ENCODE measurements at places on chromosomes 5 and 9.

- no peak for DNase-seq
Observed at GRCh38 chr5:168211245-168211644, 80.2 kb upstream of the WWC1 start.

DNA sequence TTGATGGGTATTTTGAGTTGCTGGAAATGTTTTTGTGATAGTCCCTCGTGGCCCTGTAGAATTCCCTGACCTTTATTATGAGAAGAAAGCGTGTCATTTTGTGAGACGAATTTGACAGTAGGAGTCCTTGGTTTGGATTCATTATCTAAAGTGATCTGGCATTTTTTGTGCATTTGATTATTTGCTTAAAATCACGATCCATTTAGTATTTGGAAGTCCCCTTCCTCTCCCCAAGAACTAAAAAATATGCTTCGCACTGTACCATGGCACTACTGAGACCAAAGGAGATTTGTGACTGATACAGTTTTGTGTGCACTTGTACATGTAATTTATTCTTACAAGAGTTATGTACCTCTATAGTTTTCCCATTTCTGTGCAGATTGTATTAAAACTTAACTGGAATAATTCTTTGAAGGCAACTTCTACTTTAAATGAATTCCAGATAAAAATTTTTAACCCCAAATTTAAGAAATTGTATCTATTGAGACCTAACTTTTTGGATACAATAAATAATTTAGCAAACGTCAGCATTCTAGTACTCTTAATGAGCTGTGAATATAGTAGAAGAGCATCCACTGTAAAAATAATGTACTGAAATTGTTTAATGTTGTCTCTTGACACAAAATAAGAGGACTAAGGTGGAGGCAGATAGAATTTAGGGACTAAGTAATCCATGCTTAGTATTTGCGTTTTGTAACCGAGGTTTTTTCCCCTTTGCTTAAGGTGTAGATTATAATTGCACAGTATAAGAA lies 2.1 kb downstream of the MAP3K1 start:
- DNase-seq, result no peak

DNA sequence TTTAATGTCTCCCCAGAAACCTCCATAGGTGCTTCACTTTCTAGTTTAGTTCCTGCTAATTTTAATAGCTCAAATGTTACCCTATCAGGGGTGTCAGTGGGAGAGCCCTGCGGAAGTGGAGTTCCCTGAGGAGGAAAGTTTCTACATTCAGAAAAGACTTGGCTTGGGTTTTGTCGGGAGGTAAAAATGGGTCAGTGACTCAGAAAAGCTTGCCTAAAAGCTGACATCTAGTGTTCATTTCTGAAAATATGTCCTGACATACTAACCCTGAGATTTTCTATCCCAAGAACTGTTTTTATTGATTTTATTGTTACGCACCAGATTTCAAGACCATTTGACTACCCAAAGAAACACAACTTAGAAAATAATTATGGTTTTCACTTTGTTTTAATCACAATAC lies 40.9 kb upstream of the GLDC start:
- peak; percentile 42 for DNase-seq

DNA sequence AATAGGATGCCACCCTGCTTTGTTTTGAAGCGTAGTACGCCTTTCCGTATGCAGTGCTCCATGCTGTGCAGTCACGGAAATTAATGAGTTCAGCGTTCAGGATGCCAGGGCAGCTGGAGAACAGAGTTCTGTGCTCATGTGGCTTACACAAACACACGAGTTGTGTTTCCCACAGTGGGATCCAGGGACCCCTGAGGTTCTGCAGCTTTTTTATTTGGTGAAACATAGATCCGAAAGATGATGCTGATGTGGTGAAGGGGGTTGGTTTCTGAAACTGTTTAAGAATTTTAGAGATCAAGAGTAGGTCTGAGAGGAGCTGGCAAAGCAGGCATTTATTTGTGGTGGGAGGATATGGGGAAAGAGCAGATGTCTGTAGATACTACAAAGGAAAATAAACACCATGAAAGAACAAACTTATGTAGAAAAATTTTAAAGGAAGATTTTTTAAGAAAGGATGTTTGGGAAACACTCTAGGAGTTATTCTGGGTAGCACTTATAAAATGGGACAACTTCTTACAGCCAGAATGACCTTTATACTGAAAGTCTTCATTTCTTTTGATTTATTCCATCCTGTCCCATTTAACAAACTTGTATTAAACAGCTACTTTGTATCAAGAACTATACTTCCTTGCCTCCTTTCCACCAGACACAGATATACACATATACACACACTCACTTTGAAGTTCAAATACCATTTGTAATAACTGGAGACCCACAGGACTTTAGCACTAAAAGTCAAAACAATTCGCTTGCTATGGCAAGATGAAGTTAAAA lies 52.7 kb downstream of the ITGA1 start:
- DNase-seq, result peak; percentile 73

GRCh38 chr5:93790401-93790800 lies 49.0 kb upstream of the POU5F2 start:
- DNase-seq, result peak; percentile 18

DNA sequence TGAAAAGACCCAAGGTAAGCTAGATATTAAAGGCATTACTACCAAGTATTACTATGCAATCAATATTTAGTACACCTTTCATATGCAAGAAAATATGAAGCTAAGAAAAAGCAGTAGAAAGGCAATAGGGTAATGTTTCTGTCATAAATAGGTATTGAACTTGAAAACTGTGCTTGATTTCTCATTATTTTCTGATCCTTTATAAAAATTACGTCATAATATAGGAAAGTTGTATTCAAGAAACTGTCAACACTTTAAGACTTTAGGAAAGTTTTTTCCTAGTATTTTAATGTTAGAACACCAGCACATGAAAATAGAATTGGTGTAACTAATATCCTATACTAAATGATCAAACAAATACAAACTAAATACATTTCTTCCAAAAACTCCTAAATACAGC lies 133.2 kb downstream of the EDIL3 start:
- DNase-seq, result no peak

DNA sequence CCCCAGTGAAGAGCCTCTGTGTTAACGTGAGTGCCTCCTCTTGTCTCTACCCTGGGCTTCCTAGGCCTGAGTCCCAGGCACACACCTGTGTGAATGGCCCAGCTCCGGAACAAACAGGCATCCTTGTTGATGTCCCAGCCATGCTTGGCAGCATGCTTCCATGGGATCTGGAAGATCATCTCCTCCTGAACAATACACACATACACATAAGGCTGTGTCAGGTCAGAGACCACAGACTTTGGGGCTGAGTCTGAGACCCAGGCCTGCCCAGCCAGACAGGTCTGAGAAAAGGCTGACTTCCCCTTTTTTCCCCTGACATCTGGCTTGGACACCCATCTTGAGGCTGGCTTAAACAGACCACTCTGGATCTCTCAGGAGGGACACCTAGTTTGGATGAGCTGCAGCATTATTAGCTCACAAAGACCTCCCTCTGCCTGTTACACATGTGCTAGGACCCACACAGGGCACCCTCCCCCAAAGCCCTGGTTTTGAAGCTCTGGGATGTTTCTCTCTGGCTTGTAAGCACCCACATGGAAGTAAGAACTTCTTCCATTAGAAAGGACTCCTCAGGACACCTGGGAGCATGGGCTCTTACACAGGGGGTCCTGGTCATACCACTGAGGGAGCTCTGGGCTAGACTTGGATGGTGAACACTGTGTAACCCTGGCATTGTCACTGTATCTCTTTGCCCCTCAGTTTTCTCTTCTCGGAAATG lies 2.6 kb downstream of the IRF1 start:
- no peak for DNase-seq

GRCh38 chr9:109206670-109207069 lies 39.6 kb upstream of the FRRS1L start:
- DNase-seq, result no peak

DNA sequence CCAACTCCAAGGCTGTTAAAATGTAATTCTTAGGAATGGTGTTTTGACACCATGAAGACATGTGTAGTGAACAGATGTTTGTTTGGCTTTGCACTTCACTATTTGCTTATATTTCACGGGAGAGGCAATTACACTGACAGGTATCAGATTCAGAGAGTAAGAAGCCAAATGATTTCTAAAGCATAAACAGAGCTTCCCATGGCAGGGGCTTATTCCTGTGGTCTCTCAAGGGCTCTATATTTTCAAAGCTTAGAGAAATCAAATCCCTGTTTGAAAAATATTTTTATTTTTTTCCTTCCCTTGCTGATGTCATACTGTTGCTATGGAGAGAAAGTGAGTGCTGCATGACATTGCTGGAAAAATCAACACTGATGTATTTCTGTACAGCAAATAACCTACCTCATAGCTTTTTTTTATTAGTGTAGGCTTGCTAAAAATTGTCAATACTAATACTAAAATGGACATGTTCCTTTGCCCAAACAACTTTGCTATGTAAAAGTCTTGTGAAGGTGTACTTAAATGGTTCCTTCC lies 161.4 kb downstream of the GIN1 start:
- DNase-seq, result peak; percentile 42

DNA sequence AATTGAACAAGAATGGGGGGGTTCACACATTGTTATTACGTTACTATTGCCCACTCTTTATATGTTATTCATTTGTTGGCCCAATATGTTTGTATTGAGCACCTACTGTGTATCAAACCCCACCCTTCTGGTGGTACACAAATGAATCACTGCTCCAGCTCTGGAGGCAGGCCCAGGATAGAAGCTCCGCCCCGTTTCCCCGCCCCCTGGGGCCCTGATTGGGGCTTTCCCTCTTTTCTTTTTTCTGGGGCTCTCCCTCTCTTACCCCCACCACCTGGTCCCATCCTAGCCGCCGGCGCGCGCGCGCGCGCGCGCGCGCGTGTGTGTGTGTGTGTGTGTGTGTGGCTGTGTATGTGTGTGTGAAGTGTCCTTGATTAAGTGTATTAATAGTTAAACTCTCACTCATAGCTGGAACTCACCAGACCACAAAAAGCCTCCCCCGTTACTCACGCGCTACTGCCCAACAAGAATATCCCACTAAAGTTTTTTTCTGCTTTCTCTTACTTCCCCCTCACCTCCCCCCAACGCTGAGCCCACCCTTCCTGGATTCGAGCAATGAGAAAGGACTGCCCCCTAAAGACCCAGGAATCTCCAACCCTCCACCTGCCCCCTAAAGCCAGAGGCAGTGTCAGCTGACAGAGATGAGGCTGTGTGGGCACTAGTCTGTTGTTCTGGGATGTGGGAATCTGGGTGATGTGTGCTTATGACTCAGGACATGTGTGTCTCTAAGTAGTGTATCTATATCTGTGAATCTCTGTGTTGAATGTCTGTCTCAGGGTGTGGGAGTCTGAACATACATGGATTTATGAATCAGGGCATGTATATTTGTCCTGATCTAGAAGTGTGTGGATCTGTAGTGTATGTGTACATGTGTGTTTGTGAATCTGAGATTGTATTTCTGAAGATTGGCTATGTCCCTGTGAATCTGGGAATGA lies 4.0 kb downstream of the CXXC5 start:
- peak; percentile 84 for DNase-seq

- peak; percentile 31 for DNase-seq
Observed at GRCh38 chr5:113663879-113664541, 150.5 kb downstream of the YTHDC2 start.

DNA sequence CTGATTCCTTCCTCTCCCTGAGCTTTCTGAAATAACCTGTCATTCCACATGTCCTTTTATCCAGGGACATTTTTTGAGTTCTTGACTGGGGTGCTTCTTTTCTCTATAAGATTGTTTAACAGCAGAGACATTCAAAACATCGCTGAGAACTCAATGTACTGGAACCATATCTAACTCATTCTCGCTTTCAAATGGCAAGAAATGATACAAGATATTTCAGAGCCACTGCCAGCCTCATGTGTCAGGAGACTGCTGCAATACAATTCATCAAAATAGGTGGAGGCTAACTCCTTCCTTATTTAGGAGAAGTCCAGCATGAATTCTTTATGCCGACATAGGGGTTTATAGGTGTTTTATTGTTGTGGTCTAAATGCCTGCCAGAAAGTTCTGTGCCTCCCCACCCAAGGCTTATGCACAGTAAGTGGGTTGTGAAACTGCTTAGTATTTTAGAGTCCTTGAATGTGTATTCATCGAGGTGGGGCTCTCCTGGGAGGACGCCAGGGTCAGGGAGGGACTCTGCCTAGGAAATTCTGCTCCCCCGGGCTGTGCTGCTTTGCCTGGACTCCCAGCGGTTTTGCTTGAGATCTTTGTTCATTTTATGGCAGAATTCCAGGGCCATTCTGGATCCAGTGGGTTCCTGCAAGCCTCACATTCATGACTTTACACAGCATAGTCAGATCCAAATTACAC lies 53.9 kb downstream of the ZNF474 start:
- DNase-seq, result peak; percentile 87

- peak; percentile 93 for DNase-seq
Observed at GRCh38 chr9:114397848-114398605, 10.2 kb upstream of the AKNA start.

DNA sequence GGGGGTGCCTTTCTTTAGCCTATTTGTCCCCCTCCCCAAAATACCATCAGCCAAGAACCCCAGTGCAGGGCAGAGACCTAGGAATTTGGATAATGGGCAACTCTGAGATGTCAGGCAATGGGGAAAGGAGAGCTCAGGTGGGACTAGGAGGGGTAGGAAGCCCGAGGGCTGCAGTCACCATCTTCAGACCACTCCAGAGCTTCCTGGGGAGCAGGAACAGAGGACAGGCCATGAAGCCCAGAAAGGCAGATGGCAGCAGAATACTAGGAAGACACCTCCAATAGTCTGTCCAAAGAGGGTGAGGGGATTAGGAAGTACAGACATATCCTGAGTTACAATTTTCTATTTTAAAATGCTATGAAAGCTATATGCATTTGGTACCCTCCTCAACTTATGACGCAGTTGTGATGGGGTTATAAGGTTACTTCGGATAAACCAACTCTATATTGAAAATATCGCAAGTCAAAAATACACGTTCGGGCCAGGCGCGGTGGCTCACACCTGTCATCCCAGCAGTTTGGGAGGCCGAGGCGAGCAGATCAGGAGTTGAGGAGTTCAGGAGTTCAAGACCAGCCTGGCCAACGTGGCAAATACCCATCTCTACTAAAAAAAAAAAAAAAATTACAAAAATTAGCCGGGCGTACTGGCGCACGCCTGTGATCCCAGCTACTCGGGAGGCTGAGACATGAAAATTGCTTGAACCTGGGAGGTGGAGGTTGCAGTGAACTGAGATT lies 34.6 kb upstream of the IL17B start:
- no peak for DNase-seq

DNA sequence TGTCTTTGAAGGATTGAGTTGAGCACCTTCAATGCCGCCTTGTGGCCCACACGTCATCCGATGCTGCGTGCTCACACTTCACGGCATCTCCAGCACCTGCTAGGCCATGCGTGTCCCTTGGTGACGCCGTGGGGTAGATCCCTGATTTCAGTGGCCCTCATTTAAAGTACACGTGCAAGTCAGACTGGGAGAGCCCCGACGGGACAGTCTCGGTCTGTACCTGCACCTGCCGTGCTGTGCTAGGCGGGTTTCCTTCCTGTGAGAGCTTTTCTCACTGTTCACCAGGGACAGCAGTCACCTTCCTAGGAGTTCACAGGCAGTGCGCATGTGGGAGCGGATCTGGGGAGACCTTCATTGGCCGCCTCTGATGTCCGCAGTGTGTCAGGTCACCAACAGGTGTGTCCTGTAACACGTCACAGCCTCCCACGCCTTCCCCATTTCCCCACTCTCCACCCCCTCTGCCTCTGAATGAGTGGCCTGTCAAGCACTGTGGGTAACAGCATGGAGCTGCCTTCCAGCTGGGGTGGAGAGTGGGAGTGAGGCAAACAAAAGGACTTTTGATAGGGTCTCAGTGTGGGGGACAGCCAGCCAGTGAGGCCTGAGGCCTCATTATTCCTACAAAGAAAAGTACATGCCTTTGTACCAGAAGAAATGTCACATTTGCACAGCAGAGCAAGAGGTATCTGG lies 236.4 kb downstream of the FANCC start:
- DNase-seq, result no peak

All from AG10803 (cell line).